ENCODE measurements at places on chromosomes 16 and 17. TPM values are rescaled to one million over a fixed set of nuclear protein-coding genes. Genes with fewer than 3 reads are reported as not detected.
A peak's percentile ranks its signal among the peaks of the same experiment; 100 is the strongest.

DNA sequence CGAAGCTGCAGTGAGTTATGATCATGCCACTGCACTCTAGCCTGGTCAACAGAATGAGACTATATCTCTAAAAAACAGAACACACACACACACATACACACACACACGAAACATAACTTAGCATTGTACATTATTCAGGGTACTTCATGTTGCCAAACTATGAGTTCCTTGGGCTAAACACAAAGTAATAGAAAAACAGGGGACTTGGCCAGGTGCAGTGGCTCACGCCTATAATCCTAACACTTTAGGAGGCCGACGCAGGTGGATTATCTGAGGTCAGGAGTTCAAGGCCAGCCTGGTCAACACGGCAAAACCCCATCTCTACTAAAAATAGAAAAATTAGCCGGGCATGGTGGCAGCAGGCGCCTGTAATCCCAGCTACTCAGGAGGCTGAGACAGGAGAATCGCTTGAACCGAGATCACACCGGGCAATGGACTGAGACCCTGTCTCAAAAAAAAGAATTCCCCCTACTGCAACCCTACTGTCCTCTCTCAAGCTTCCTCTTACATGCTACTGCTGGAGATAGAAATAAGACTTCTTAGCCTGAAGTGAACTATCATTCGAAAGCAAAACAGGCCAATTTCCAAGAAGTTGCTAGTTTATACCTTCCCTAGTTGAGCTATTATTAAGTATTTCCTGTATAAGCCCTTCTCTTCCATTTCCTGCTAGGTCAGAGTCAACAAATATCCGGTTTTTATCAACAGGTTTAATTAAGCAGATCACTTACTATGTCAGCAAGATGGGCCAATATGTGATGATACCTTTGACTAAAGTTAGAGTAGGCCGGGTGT lies 7.2 kb downstream of the LSM12 start:
- H3K36me3 ChIP-seq, result peaks cover 83% of the 10 kb centered on the region
- no peak overlapping the region for H3K27ac ChIP-seq
- peaks cover 2% of the 10 kb centered on the region for H3K4me1 ChIP-seq
- H3K27me3 ChIP-seq, result no peaks in the 10 kb centered on the region
- DNase-seq, result no peak

- no peak for DNase-seq
- no peaks in the 10 kb centered on the region for H3K36me3 ChIP-seq
- no peak overlapping the region for H3K4me3 ChIP-seq
Measured at GRCh38 chr17:68094481-68095078, 59.0 kb downstream of the KPNA2 start.

- H3K27ac ChIP-seq, result no peak overlapping the region
- H3K27me3 ChIP-seq, result no peaks in the 10 kb centered on the region
- no peaks in the 10 kb centered on the region for H3K36me3 ChIP-seq
- H3K4me1 ChIP-seq, result no peaks in the 10 kb centered on the region
Measured at GRCh38 chr17:2954898-2955445, 108.4 kb downstream of the OR1D5 start.

- peak overlapping the region; percentile 96 for H3K27ac ChIP-seq
- H3K36me3 ChIP-seq, result no peaks in the 10 kb centered on the region
Measured at GRCh38 chr16:3458278-3458851, 14.9 kb downstream of the NAA60 start.

DNA sequence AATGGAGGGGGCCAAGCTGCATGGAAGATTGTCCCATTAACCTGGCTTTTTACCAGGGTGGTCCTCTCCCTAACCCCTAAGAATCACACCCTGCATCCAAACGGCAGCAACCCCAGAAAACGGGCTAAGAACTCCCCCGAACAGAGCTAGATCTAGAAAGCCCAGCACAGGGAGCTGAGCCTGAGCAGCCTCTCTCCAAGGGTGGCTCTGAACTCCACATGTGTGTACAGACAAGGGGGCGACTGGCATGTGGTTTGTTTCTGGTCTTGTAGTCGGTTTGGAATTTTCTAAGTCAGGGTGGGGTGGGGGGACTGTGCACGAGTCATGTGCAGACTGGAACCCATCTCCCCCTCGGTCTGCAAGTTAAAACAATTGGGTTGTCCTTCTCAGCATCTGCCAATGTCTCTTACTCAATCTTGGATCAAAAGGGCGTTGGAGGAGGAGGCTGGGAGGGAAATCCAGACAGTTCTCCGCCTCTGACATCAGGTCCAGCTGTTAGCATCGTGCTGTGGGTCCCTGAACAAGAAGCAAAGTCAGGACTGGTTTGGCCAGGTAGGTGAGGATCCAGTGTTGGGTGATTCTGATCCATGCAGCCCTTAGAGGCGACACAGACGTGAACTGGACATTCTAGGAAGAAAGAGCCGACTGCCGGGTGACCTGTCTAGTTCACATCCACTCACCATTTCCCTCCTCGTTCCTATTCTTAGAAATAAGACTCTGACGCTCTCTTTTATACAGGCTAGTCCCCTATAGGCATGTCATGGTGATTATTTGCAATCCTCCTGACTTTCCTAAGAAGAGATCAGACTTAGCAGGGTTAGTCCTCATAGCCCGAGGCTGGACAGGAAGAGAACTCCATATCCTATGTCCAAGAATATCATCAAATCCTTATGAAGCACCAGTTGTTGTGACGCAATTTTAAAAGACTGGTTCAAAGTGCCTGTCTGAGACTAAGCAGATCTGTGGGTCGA lies 381.8 kb downstream of the SOX9 start:
- H3K36me3 ChIP-seq, result no peaks in the 10 kb centered on the region
- H3K27ac ChIP-seq, result no peak overlapping the region
- H3K27me3 ChIP-seq, result no peaks in the 10 kb centered on the region

- H3K27ac ChIP-seq, result no peak overlapping the region
- H3K4me1 ChIP-seq, result peaks cover 18% of the 10 kb centered on the region
- H3K36me3 ChIP-seq, result no peaks in the 10 kb centered on the region
- no peak overlapping the region for H3K4me3 ChIP-seq
Measured at GRCh38 chr16:71630808-71631207, 4.8 kb downstream of the MARVELD3 start.

DNA sequence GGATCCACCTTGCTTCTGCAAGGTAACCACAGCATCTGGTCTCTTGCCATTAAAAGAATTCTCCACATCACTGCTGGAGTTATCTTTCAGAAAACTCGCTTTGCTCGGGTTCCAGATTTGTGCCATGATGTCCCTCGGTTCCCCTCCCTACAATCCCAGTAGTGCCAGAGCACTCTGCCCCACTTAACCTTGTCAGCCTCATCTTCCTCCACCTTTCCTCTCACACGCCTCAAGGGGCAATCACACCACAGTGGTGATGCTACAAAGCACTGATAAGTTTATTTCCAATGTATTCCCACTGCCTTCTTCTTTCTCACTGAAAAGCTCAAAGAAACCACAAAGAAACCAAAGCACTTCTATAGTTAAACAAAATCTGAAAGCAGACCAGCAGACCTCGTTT lies 11.4 kb upstream of the CDRT4 start:
- no peak overlapping the region for H3K4me3 ChIP-seq
- DNase-seq, result no peak
- H3K27me3 ChIP-seq, result no peaks in the 10 kb centered on the region
- no peaks in the 10 kb centered on the region for H3K36me3 ChIP-seq

DNA sequence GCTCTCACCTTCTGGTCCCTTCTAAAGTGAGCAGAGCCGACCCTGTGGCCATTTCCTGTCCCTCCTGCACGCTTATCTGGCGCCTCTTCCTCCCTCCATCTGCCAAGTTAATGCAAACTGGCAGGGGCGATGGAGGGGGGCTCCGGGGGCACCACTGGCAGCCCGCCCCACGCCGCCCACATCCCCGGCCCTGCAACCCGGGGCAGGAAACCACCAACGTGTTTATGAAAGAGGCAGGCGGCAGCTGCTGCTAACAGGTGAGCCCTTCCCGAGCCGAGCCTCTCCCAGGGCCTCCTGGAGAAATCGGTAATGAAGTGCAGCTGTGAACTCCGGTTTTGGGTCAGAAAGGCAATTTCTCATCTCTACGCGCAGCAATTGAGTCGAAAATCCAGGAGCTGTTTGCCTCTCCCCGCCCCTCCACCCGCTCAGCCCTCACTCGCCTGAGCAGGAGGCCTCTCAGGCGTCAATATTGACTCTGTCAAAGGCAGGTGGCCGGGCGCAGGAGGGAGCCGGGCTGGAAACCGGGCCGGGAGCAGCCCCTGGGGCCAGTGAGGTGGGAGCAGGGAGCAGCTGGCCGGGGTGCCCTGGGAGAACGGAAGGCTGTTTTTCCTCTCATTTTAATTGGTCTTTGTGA lies 164.4 kb upstream of the GSE1 start:
- peak; percentile 62 for DNase-seq
- H3K27ac ChIP-seq, result peak overlapping the region; percentile 18
- no peak overlapping the region for H3K4me3 ChIP-seq
- H3K4me1 ChIP-seq, result peaks cover 24% of the 10 kb centered on the region
- no peaks in the 10 kb centered on the region for H3K36me3 ChIP-seq

- peaks cover 20% of the 10 kb centered on the region for H3K4me1 ChIP-seq
- H3K36me3 ChIP-seq, result no peaks in the 10 kb centered on the region
- peak overlapping the region; percentile 76 for H3K27ac ChIP-seq
Measured at GRCh38 chr17:77235370-77235941, 94.7 kb downstream of the SEC14L1 start.

GRCh38 chr17:260031-260791 lies 78.8 kb upstream of the DOC2B start:
- H3K4me3 ChIP-seq, result no peak overlapping the region
- no peaks in the 10 kb centered on the region for H3K4me1 ChIP-seq
- peaks cover 10% of the 10 kb centered on the region for H3K36me3 ChIP-seq
- no peak overlapping the region for H3K27ac ChIP-seq

DNA sequence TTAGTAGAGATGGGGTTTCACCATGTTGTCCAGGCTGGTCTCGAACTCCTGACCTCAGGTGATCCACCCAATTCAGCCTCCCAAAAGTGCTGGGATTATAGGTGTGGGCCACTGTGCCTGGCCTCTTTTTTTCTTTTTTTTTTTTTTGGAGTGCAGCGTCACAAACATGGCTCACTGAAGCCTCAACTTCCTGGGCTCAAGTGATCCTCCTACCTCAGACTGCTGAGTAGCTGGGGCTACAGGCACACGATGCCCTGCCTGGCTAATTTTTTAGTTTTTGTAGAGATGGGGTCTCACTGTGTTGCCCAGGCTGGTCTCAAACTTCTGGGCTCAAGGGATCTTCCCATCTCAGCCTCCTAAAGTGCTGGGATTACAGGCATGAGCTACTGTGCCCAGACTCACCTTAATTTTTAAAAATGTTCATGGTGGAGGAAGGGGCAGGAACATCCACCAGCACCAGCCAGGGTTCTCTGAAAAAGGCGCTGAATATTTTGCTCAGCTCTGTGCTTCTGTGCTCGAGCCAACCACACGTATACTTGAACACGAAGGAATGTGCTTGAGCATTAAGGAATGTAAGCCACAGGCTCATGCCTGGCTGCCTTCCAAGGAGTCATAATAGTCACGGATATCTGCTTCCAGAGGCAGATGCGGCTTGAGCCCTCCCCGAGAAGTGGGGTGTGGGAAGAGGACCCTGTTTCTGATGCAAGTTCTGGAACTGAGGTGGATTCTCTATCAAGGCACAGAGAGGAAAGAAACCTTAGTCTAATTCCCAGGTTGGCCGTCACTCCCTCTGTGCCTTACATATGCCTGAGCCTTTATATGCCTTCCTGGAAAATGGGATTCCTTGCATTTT lies 65.5 kb upstream of the CREBBP start:
- H3K36me3 ChIP-seq, result no peaks in the 10 kb centered on the region
- H3K27me3 ChIP-seq, result no peaks in the 10 kb centered on the region

- no peak within 1 kb of the TSS for H3K27ac ChIP-seq
- DNase-seq, result peak; percentile 95
- no peaks in the 10 kb centered on the region for H3K36me3 ChIP-seq
Measured at GRCh38 chr17:15944759-15945526, at the start of gene ADORA2B. Gene ADORA2B (plus strand): TSS chr17:15945130. CDS start chr17:15945249, 119 bp downstream.

DNA sequence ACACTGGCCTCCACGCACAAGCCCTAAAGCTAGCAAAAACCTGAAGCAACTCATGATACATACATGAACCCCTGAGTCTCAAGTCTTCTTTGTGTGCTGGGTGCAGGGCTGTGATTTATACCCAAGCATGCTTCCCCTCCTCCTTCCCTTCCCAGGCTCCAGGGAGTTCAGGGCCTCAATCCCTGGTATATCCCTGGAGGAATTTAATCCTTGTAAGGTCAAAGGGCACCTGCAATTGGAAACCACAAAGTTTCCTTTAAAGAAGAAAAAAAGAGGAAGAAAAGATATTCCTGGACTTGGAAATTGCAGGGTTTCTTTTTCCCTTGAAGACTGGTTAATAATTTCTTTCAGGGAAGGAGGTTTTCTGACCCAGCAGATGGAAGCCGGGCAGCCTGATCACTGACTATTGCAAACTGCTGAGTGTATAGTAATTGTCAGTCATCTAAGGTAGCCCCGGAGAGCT lies 182.3 kb downstream of the AATF start:
- H3K27me3 ChIP-seq, result no peaks in the 10 kb centered on the region
- H3K4me3 ChIP-seq, result no peak overlapping the region
- no peak for DNase-seq
- no peak overlapping the region for H3K27ac ChIP-seq
- H3K4me1 ChIP-seq, result no peaks in the 10 kb centered on the region
- peaks cover 22% of the 10 kb centered on the region for H3K36me3 ChIP-seq

CD300E gene
- 5.3 TPM for total RNA-seq

SHISA6 gene
- not detected for total RNA-seq

CLEC18A gene
- total RNA-seq, result 0.54 TPM

TBC1D26 gene
- not detected for total RNA-seq

CACNG4 gene
- 2.1 TPM for total RNA-seq

ASB16 gene
- not detected for total RNA-seq

TMEM114 gene
- not detected for total RNA-seq

TNS4 gene
- total RNA-seq, result not detected

CCDC144A gene
- 16.9 TPM for total RNA-seq

HSF5 gene
- 0.07 TPM for total RNA-seq
